ENCODE measurements at places on chromosomes 5 and 9. TPM values are rescaled to one million over a fixed set of nuclear protein-coding genes. Genes with fewer than 3 reads are reported as not detected.

Gene SLC34A3
- polyA plus RNA-seq = 0.14 TPM

Gene C5orf22
- polyA plus RNA-seq = 16.6 TPM

Gene SPATA31E1
- polyA plus RNA-seq = 0.02 TPM

Gene PKD2L2
- polyA plus RNA-seq = 0.07 TPM

Gene NR4A3
- polyA plus RNA-seq = 13.6 TPM

Gene ST8SIA4
- 9.2 TPM for polyA plus RNA-seq

Gene IFNA21
- 0.02 TPM for polyA plus RNA-seq

Gene TLX3
- 0.05 TPM for polyA plus RNA-seq

Gene ZNF454
- 1.0 TPM for polyA plus RNA-seq

Gene ANKRD20A1
- polyA plus RNA-seq = 1.4 TPM

Gene DMRT2
- 35.2 TPM for polyA plus RNA-seq

Gene SPEF2
- polyA plus RNA-seq = 8.6 TPM

Gene PNPLA7
- polyA plus RNA-seq = 11.5 TPM

Gene TMEM250
- 22.4 TPM for polyA plus RNA-seq

Gene PTGR1
- 16.5 TPM for polyA plus RNA-seq

Gene SOWAHA
- 4.3 TPM for polyA plus RNA-seq

Gene IQGAP2
- polyA plus RNA-seq = 33.3 TPM

Gene HAND1
- polyA plus RNA-seq = 0.68 TPM

Gene TPM2
- polyA plus RNA-seq = 475 TPM

Gene SHISAL2B
- polyA plus RNA-seq = 0.32 TPM
